ENCODE measurements at places on chromosomes 12 and 14. TPM values are rescaled to one million over a fixed set of nuclear protein-coding genes. Genes with fewer than 3 reads are reported as not detected.
A peak's percentile ranks its signal among the peaks of the same experiment; 100 is the strongest.

- peaks cover 3% of the 10 kb centered on the region for H3K4me1 ChIP-seq
- DNase-seq = no peak
- no peak overlapping the region for H3K27ac ChIP-seq
- no peaks in the 10 kb centered on the region for H3K36me3 ChIP-seq
- H3K4me3 ChIP-seq = no peak overlapping the region
- no peaks in the 10 kb centered on the region for H3K27me3 ChIP-seq
Measured at GRCh38 chr12:72278894-72279293, 6.7 kb downstream of the TRHDE start.

- peak; percentile 96 for DNase-seq
- peaks cover 58% of the 10 kb centered on the region for H3K4me1 ChIP-seq
- H3K27me3 ChIP-seq = no peaks in the 10 kb centered on the region
- peaks cover 47% of the 10 kb centered on the region for H3K36me3 ChIP-seq
- H3K27ac ChIP-seq = peak overlapping the region; percentile 99
Measured at GRCh38 chr12:10716704-10717315, 6.3 kb downstream of the YBX3 start.

DNA sequence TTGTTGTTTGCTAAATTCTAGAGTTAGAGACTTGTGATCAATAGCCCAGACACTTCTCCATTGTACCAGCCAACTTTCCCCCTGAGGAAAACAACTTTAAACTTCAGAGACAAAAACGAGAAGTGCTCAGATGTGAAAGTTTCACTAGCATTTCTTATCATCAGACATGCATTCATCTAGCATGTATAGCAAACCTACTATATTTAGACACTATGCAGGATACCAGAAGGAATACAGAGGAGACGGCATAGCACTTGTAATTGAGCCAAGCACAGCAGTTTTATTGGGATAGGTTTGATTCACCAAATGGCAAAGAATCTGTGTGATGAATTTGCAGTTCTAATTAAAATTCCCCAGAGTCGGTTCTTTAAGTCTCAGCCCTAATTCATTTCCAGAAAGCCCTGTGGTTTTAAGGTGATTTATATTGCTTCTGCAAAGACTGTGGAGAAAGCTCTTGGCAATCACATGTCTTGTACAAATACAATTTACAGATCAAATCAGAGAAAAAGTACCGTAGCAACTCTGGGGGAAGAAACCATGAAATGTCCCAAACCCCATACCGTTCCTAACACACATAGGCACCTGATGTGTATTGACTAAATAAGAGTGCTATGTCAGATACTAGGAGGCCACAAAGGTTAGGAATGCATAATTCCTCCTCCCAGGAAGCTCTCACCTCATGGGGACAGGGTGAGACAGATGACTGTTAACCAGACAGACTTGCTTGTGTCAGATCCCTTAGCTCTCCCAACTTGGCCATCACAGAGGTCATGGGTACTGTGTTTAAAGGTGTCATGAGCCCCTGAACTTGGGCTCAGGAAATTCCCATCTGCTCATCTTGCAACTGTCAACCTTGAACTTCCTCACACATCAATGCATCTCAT lies 69.6 kb upstream of the KRAS start:
- no peaks in the 10 kb centered on the region for H3K27me3 ChIP-seq
- no peak for DNase-seq
- no peaks in the 10 kb centered on the region for H3K36me3 ChIP-seq
- no peak overlapping the region for H3K27ac ChIP-seq
- no peak overlapping the region for H3K4me3 ChIP-seq

DNA sequence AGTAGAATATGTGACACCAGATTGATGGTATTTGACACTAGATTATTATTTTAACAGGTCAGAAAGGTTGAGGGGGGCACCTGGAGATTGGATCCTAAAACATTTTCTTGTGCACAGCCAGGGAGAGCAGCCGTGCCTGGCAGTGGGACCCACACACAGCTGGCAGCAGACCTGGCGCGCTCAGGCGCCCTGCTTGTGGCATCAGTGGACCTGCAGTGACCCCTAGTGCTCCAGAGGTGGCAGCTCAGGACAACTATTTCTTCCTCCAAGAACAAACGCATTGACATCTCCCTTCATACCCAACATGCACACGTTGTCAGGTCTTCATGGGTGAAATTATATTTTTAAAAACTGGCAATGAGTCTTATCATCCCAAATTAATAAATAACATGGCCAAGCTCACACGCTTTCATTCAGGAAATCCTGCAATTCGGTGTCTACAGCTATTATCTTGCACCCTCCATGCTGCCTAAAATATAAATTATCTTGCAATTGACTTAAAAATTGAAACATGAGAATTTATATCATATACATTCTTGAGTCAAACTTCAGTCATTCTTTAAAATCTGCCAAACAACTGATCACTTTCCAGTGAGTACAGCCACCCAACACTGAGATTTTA lies 7.7 kb upstream of the TMEM132D start:
- no peak overlapping the region for H3K4me3 ChIP-seq
- DNase-seq = no peak
- no peaks in the 10 kb centered on the region for H3K4me1 ChIP-seq
- no peak overlapping the region for H3K27ac ChIP-seq
- no peaks in the 10 kb centered on the region for H3K27me3 ChIP-seq

DNA sequence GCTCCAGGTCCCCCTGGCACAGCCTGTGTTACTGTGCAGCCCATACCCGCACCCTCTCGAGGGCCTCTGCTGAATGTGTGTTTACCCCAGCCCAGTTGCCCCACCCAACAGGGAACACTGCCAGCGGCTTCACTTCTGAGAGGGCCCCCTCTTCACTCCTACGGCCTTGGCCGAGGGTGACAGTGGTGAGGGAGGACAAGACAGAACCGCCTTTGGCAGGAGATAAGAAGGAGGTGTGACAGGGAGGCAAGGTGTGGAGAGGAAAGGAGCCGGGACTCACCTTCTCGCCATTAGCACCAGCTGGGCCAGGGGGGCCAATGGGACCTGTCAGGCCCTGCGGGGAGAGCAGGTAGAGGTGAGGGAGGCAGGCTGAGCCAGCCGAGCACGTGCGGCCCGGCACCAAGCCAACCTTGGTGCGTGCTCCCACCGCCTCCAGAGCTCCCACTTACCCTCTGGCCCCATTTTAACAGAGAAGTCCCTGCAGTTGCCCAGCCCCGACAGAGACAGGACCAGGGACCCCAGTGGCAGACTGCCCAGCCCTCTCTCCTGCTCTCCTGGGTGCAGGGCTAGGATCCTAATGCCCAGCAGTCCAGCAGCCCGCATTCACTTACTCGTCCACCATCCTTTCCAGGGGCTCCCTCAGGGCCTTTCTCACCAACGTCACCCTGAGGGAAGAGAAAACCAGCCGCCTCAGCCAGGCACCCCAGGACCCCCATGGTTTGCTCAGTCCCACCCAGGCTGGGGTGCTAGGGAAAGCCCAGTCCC lies 18.3 kb downstream of the TMEM106C start:
- no peaks in the 10 kb centered on the region for H3K4me1 ChIP-seq
- no peaks in the 10 kb centered on the region for H3K36me3 ChIP-seq
- DNase-seq = no peak
- H3K27me3 ChIP-seq = no peaks in the 10 kb centered on the region
- H3K4me3 ChIP-seq = no peak overlapping the region
- H3K27ac ChIP-seq = no peak overlapping the region

GRCh38 chr12:123747309-123747708 lies 14.8 kb upstream of the DNAH10 start:
- no peaks in the 10 kb centered on the region for H3K27me3 ChIP-seq
- DNase-seq = no peak
- H3K27ac ChIP-seq = no peak overlapping the region
- H3K4me1 ChIP-seq = no peaks in the 10 kb centered on the region
- no peak overlapping the region for H3K4me3 ChIP-seq

GRCh38 chr12:116065606-116066005 lies 211.9 kb downstream of the MED13L start:
- H3K27me3 ChIP-seq = no peaks in the 10 kb centered on the region
- no peak overlapping the region for H3K27ac ChIP-seq
- no peaks in the 10 kb centered on the region for H3K36me3 ChIP-seq
- no peak overlapping the region for H3K4me3 ChIP-seq
- no peak for DNase-seq

DNA sequence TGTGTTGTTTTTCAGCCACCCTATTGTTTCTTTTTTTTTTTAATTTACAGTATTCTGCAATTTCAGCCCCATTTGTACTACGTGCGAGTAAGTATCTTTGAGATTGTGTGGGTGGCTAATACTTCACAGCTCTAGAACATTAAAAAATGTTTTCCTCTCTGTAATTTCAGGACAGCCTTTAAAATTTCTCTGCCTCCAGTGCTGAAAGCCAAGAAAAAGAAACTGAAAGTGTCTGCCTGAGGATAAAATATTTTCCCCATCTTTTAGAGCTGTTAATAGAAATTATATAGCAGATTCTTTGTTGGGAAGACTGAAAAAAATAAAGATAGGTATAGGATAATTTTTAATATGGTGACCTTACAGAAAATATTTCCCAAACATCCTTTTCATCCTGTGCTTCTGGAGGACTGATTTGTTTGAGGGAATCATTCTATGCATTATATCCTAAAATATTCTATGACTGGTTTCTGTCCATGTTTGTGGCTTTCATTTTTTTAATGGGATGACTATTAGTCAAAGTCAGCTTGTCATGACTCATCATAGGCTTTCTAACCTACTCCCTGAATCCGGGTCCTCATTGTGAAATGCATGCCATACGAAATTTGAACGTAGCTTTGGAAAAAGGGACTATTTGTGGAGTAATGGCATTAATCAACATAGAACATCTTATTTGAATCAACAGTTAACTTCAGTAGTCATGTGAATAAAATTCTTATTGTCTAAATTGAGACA lies 10.8 kb upstream of the TCTN2 start:
- no peak for DNase-seq
- H3K4me3 ChIP-seq = no peak overlapping the region
- no peaks in the 10 kb centered on the region for H3K27me3 ChIP-seq
- H3K27ac ChIP-seq = no peak overlapping the region

DNA sequence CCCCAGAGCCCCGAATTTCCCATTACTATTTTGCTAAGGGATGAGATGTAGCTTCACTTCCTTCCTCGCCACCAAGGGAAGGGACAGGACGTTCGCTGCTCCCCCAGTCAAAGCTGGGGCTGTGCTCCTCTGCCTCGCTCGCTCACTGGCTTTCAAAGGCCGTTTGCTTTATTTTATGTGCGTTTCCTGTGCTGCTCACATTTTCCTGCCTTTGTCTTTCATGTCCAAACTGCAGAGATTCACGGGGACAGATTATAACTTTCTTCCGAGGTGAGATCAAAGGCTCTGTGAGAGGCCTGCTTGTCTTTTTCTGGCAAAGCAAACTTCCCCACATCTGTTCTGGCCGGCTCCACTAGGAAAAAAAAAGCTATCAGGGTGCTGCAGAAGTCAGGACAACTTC lies 76.0 kb upstream of the FZD10 start:
- no peaks in the 10 kb centered on the region for H3K27me3 ChIP-seq
- no peak overlapping the region for H3K4me3 ChIP-seq
- no peak overlapping the region for H3K27ac ChIP-seq

GRCh38 chr14:47846008-47846407 lies 170.6 kb upstream of the MDGA2 start:
- H3K4me1 ChIP-seq = no peaks in the 10 kb centered on the region
- no peaks in the 10 kb centered on the region for H3K36me3 ChIP-seq
- H3K4me3 ChIP-seq = no peak overlapping the region
- no peak for DNase-seq
- no peaks in the 10 kb centered on the region for H3K27me3 ChIP-seq
- no peak overlapping the region for H3K27ac ChIP-seq

DNA sequence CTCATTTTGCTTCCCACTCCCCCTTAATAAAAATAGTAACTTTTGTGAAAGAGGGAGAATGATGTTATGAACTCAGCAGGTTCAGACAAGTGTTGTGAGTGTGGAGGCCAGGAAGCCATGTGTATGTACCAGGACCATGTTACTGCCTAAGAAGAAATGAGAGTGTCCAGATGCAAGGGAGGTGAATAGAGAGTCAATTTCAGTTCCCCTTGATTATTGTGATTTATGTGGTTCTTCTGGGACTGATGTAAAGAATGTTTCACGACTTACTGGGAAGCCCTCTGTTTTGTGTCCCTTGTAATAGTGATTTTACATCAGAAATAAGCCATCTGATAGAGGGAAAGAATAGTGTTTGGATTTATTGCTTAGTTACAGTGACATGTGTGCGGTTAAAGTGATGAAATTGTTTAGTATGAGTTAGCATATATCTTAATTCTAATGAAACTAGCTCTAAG lies 32.5 kb downstream of the FBXO34 start:
- H3K27me3 ChIP-seq = no peaks in the 10 kb centered on the region
- H3K4me3 ChIP-seq = no peak overlapping the region
- H3K36me3 ChIP-seq = no peaks in the 10 kb centered on the region
- H3K27ac ChIP-seq = peak overlapping the region; percentile 61
- H3K4me1 ChIP-seq = no peaks in the 10 kb centered on the region

- H3K4me1 ChIP-seq = peaks cover 51% of the 10 kb centered on the region
- H3K36me3 ChIP-seq = no peaks in the 10 kb centered on the region
- H3K27me3 ChIP-seq = no peaks in the 10 kb centered on the region
Measured at GRCh38 chr14:69643430-69644200, 32.2 kb downstream of the SUSD6 start.

DNA sequence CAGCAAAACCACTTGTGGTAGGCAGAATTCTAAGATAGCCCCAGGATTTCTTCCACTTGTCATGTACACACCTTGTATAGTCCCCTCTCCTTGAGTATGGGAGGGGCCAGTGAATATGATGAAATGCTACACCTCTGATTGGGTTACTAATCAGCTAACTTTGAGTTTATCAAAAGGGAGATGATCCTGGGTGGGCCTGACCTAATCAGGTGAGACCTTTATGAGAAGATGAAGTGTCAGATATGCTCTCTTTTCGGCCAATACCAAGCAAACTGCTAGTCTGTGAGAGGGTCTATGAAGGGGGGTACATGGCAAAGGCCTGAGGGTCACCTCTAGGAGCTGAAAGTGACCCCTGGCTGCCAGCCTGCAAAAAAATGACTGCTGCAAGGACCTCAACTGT lies 154.3 kb upstream of the CRY1 start:
- H3K4me1 ChIP-seq = no peaks in the 10 kb centered on the region
- H3K27me3 ChIP-seq = no peaks in the 10 kb centered on the region
- H3K4me3 ChIP-seq = no peak overlapping the region
- no peak for DNase-seq
- no peaks in the 10 kb centered on the region for H3K36me3 ChIP-seq

- peaks cover 73% of the 10 kb centered on the region for H3K36me3 ChIP-seq
- no peak overlapping the region for H3K27ac ChIP-seq
- H3K4me1 ChIP-seq = no peaks in the 10 kb centered on the region
- no peaks in the 10 kb centered on the region for H3K27me3 ChIP-seq
- H3K4me3 ChIP-seq = no peak overlapping the region
Measured at GRCh38 chr12:120164293-120164692, 30.2 kb downstream of the GCN1 start.

FAM181A gene
- not detected for total RNA-seq

SELPLG gene
- 3.7 TPM for total RNA-seq

PTPRO gene
- 2.9 TPM for total RNA-seq

LIMA1 gene
- 20.7 TPM for total RNA-seq

TEX52 gene
- total RNA-seq = not detected

KRT82 gene
- total RNA-seq = not detected

CD4 gene
- total RNA-seq = 7.3 TPM

ETFBKMT gene
- 4.2 TPM for total RNA-seq

ATF7 gene
- 24.7 TPM for total RNA-seq

CLEC7A gene
- total RNA-seq = 4.2 TPM

ZNF219 gene
- total RNA-seq = 66.6 TPM

P2RX2 gene
- total RNA-seq = not detected

TPH2 gene
- not detected for total RNA-seq

All from right atrium auricular region (tissue), 2 donors.